ENCODE measurements at places on chromosomes 1 and 21.

GRCh38 chr21:42661688-42662429 lies 8.4 kb downstream of the PDE9A start:
- DNase-seq = no peak

GRCh38 chr1:112849425-112850033 lies 106.5 kb downstream of the SLC16A1 start:
- no peak for DNase-seq

DNA sequence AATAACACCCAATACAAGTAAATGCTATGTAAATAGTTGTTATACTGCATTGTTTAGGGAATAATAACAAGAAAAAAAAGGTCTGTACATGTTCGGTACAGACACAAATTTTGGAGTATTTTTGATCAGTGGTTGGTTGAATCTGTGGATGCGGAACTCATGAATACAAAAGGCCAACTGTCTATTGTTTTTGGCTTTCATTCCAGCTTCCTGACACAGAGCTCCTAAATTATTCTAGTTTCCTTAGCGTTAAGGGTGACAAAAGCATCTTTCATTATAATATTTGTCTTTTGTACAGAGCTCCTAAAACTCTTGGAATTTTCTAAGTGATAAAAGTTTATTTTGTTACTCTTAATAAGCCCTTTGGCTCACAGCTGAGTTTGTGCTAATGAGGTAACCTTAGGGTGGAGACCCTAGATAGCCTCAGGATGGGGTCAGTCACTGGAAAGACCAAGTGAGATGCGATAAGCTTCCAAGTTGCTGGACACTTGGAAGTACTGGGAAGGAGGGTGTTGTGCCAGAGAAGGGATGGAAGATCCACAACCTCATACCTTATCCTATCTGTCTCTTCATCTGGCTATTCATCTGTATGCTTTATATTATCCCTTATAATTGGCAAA lies 57.4 kb upstream of the PRRC2C start:
- no peak for DNase-seq

DNA sequence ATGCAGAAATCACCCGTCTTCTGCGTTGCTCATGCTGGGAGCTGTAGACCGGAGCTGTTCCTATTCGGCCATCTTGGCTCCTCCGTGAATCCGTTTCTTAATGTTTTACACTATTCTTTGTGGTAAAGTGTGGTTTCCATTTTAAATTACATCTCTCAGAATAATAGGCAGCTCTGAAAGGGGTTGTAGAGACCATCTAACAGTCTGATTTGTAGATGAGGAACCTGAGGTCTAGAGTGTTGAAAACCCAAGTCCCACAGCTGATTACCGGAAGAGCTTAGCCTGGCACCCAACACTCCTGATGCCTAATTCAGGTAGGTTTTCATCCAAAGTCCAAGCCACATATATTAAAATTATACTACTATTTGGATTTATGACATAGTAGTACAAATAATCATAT lies 144.0 kb downstream of the LEPR start:
- DNase-seq = no peak

- peak; percentile 95 for DNase-seq
Observed at GRCh38 chr1:30779294-30780071, 21.9 kb upstream of the LAPTM5 start.

DNA sequence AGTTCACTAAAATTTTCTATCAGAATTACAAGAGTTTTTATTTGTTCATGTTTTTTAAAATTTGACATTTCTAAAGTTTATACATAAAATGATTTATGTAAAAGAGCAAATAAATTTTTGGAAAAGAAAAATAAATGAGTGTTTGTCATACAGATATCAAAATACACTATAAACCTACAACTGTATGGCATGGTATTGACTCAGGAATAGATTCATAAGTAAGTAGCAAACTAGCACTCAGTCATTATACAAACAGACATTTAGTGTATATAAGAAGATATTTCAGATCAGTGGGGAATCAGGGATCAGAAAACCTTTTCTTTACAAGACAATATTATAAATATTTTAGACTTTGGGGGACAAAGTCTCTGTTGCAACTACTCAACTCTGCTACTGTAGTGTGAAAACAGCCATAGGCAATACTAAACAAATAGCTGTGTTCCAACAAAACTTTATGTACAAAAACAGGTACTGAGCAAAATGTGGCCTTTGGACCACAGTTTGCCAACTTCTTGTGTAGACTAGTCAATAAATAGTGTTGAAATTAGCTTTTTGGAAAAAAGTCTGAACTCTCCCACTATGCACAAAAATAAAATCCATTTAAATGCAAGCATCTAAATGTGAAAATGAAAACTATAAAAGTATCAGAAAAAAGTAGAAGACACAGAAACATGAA lies 508.8 kb upstream of the CAMK1G start:
- no peak for DNase-seq

DNA sequence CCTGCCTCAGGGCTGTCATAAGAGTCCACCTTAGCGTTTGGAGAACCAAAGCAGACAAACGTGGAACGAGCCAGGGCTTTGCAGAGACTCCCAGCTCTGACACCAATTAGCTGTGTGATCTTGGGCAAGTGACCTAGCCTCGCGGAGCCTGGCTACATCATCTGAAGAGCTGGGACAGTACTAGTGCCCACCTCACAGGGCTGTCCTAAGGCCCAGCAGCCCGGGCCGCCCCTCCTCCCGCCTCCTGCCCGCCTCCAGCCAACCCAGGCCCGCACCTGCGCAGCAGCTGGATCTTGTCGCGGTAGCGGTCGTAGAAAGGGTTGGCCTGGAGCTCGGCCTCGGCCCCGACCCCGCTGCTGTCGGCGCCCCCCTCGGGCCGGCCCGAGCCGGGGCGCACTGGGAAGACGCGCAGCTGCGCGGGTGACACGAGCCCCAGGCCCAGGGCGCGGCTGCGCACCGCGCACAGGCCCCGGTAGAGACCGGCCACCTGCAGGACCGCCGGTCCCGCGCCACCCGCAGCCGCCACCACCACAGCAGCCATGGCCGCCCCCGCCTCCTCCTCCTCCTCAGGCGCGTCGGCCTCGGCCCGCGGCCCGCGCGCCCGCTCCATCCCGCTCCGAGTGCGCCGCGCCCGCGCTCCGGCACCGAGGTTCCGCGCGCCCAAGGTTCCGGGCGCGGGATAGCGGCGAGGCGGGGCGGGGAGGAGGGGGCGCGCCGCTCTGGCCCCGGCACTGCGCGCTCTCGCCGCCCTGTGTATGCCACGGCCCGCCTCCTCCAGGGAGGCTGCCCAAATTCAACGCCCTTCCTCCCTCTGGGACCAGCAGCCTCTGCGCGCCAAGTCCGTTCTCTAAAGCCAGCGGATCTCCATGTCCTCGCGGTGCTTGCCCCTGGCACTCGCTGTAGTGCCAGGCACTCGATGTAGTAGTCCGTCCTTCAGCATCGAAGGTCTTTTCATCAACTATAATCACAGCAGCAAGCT lies at the start of gene ATPAF1:
ATPAF1 (minus strand) TSS at position 583 of the 979 bp plus-strand sequence; CDS start at position 541, 42 bp downstream.
- peak; percentile 69 for DNase-seq

DNA sequence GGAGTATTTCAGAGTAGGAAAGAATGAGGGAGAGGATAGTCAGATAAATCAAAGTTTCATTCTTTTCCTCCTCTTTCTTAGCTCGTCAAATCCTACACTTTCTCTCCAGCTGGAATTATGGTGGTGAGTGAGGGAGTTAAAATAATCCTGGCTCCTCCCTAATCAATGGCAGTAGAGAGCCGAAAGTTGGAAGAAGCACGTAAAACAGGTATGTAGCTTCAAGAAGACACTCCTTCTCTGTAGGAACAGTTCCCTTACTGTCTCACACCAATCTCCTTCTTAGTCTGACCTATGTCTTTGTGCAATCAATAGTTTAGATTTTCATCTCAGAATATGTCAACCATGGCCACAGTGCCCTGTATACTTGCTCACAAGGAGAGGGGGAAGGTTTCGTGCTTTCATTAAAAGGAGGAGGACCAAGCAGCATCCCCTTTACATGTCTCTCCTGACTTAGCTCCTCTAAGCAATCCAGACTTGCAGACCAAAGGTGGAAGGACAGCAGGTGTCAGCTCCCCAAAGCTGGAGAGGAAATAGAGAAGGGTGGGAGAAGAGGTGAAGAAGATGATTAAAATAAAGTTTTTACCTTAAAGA lies 878 bp downstream of the MINDY1 start:
- no peak for DNase-seq

DNA sequence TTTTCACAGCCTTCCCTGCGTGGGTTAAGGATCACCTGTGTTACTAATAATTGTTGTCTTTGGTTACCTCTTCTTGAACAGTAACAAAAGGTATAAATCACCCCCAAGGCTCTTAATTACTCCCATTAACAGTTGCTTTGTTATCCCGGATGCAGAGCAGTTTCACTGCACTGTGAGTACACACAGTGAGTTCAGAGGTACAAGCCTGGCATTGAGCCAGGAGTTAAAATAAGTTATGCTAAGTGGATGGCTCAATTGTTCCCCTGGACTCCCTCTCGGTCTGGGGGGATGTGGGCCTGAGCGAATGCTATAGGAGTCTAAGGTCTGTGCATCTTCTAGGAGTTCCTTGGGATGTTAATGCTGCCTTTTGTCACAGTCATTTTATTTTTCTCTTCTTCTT lies 258.3 kb downstream of the ATG4C start:
- no peak for DNase-seq

DNA sequence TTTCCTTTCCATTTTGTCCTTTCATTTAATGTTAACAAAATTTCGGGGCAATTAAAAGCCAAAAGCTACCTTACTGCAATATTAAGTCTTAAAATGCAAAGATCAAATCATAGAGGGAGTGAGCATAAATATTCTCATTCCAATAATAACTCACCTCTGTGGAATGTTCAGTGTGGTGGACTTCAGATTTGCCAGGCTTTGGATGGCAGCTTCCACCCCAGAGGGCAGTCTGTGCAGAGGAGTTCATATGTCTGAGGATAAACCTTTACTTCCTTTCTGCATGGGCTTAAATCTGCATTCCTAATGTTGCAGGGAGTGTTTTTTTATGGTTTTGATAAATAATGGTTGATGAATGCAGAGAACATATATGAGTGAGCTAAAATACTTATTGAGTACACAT lies 16.3 kb downstream of the KIAA0040 start:
- no peak for DNase-seq

- DNase-seq = no peak
Observed at GRCh38 chr21:43934116-43934515, 69.1 kb downstream of the AGPAT3 start.

DNA sequence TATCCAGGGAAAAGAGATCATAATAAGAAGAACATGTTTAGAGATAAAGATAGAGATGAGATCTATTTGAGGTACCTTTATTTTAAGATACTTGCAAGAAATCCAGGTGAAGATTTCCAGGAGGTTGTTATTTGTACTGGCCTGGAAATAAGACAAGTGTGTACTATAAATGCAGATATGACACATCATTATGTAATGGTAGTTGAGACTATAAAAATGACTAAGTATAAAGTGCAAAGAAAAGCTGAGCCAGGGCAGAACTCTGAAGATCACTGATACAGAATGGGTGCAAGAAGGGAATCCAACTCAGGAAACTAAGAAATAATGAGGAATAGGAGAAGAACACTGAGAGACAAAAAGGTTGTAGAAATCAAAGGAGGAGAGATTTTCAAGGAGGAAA lies 378.2 kb upstream of the PBX1 start:
- no peak for DNase-seq

GRCh38 chr1:201970334-201971159 lies 11.9 kb upstream of the RNPEP start:
- no peak for DNase-seq

DNA sequence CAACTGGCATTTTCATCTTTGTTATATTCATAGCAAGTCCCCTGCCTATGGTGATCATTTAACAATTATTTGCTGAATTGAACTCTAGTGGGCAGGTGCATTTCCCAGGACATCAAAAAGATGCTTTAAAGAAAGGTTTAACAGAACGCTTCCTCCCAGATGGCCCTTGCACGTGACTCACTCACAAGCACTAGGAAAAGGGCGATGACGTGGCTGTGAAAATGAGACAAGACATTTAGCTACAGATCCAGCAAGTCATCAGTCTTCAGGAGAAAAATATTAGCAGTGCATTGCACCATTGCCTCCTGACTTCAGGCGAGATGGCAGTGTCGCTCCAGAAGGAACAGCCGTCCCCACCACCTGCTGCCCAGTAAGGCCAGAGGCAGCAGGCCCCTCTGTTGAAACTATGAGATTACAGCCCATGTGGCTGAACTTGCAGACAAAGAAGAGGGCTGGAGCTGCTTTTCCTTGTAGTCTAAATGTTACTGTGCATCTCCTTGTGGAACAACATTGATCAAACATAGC lies 37.2 kb downstream of the DSCAM start:
- no peak for DNase-seq

DNA sequence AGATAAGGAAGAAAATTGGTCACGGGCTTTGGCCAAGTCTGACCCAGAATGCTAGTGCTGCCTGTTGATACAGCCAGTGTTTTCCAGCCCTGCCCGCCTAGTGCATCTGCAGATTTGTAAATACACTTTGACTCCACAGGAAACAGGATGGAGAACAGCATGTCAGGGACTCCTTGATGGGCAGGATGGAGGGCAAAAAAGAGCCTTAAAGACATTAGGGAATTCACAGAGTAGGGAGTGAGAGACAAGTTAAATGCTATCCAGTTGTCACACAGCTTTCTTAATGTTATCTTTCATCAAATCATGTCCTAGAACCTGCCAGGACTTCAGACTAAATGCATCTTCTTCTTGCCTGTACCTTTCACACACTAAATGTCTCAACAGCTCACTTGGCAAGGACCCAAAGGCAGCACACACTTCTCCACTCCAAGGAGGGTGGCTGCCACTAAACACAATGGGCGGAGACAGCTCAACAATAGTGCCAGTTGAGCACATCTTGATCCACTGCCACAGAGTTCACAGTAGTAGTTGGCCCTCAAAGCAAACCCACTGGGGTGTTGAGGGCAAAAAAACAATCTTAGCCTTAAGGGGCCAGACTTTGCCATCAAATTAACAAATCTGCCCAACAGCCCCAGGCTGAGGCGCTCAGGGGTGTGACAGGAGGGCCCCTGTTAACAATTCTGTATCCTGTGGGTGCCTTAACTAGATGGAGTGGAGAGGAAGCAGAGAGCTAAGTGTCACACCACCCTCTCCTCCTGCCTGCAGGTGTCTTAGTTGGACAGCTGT lies 2.7 kb downstream of the HIVEP3 start:
- DNase-seq = no peak

DNA sequence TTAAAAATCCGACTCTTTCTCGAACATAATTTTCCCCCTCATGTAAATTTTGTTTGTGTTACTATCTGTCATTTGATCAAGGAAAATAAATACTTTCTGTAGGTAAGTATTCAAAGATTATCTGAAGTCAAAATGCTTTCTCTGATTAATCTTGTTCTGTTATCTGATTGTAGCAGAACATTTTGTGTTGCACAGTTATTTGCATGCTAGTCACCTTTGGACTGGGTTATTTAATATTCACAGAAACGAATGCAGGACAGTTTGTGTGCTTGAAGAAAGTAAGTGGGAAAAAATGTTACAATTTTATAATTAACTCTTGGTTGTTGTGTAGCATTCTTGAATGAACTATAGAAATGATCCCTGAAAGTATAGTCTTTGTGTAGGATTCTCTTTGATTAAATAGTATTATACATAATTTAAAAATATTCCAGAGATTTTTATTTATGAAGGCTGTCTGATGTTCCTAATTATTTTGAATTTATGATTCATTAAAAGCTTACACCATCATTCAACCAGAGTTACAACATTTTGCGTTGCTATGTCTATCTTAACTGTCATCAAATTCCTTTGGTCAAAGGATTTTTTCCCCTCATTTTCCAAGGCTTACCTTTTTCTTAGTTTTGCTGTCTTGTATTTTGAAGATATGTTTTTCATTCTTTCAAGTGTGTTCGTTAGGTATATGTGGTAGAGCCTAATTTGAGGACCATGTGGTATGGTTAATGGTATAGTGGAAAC lies 176.6 kb downstream of the GIPC2 start:
- no peak for DNase-seq
